ENCODE measurements at places on chromosomes 1 and 21.
A peak's percentile ranks its signal among the peaks of the same experiment; 100 is the strongest.

DNA sequence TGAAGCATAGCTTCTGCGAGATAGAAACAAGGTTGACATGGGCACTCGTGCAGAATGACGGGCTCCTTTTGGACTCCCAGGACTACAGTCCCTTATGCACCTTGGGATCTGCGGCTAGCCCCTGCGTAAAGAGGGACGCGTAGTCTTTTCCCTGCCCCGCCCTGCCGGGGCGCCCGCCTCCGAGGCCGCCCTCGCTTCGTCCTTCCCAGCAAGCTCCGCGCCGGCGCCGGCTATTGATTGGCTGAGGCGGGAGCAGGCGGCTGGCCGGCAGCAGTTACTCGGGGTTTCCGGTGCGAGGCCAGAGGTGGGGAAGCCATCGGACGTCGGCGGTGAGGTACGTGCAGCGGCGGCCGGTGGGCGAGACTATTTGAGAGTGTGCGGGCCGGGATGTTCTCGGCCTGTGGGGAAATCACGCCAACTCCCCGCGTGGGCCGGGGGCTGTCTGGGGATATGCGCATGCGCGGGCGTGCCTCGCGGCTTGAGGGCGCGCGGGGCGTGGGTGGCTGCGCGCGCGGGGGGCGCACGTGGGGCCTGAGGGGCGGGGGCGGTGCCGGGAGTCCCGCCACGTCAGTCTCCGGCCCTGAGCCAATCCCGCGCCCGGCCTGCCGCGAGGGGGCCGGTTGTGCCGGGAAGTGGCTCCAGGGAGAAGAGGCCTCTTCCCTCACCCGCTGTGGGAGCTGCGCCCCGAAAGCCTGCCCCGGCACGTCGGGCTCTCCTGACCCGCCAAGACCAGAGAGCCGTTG is at the start of gene TXLNA:
Gene TXLNA, plus strand, starts transcription at position 233 of the 743 bp plus-strand sequence. CDS start 671 bp downstream, outside the sequence.
- DNase-seq = peak; percentile 83

GRCh38 chr21:34180407-34180806 is 107.0 kb downstream of the MRPS6 start:
- no peak for DNase-seq

- no peak for DNase-seq
Observed at GRCh38 chr1:109808703-109809102, 45.0 kb upstream of the EPS8L3 start.

GRCh38 chr1:223326776-223327175 is 37.2 kb downstream of the SUSD4 start:
- DNase-seq = no peak

- DNase-seq = peak; percentile 68
Observed at GRCh38 chr1:16960560-16961296, 19.7 kb downstream of the MFAP2 start.

DNA sequence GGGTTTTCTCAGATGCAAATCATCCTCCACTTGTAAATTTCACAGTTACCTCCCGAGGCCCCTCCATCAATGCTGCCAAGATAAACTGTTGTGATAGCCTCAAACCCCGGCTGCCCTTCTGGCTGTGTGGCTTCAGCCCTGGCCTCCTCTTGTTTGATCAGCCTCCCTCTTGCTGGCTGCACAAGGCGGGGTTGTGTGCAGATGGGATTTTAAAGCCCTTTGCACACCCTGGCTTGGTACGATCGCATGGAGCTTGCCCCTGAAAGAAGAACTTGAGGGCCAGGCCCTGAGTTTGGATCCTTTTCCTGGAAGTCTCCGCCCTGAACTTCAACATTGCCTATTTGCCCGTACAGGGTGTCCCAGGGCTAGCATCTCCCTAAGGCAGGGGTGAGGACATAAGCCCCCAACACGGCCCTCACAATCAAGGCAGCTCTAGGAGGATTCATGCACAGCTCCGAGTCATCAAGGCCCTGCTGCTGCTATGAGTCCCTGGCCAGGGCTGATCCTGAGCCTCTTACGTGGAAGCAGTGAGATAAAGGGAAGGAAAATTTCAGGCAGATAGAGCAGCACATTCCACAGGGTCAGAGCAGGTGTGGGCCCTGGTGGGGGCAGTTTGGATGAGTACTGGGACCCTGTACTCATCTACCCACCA is 181.2 kb upstream of the VAMP3 start:
- DNase-seq = no peak

- DNase-seq = no peak
Observed at GRCh38 chr1:197674286-197674685, 101.0 kb downstream of the DENND1B start.

DNA sequence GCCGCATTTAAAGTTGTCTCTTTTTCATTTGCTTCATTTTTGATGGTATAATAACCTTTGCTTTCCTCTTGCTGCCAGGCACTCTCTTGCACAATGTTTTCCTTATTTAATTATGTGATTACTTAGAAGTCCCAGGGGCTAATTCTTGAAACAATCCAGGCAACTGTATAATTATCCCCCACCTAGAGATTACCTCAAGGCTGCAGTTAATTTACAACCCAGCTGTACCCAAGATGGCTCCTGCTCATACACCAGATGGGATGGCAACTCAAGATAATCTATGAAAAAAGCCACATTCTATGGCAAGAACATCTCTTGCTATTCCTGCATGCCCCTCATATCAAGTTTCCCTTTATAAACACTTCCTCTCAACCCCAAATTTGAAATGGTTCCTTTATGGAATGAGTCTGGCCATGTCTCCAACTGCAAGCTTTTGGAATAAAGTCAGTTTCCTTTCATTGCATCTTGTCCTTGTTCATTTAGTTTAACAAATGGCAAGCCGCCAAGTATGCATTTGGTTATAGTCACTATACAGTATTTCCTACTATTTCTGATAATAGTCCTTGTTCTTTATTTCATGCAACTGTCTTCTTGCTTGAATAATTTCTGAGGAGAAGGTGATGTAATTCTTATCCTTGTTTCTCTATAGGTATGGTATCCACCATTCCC is 1042.6 kb downstream of the PLA2G4A start:
- DNase-seq = no peak

GRCh38 chr1:203305809-203306088 is 430 bp downstream of the BTG2 start:
- DNase-seq = no peak

DNA sequence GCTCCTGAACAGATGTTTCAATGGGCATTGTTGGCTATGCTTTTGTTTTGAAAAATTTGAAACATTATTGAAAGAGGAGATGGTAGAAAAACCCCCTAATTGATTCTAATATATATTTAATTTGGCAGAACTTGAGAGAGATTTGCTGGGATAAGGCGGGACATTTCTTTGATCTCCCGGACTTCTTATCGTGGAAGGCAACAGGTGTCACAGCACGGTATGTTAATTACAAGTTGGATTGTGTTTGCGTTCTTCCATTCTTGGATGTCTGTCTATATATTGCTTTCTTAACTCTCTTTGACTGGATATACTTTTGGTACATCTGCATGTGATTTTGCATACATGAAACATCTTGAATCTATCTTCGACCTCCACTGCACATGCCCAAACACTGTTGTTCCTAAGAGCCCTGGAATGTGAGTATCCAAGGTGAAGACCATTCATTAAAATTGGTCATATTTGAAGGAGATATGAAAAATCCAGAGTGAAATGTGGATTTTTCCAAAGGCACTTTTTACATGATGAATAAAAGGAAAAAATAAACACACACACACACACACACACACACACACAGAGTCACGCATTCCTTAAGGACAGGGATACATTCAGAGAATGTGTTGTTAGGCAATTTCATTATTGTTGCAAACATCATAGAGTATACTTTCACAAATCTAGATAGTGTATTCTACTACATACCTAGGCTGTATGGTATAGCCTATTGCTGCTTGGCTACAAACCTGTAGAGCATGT is 81.9 kb downstream of the FGGY start:
- DNase-seq = no peak

- no peak for DNase-seq
Observed at GRCh38 chr1:61226791-61227567, 144.6 kb downstream of the NFIA start.

GRCh38 chr1:147612366-147612765 is 58.0 kb downstream of the ACP6 start:
- DNase-seq = no peak

- no peak for DNase-seq
Observed at GRCh38 chr1:235533476-235534168, 29.4 kb upstream of the B3GALNT2 start.

GRCh38 chr1:225670806-225671733 is 18.1 kb upstream of the ENAH start:
- DNase-seq = no peak

DNA sequence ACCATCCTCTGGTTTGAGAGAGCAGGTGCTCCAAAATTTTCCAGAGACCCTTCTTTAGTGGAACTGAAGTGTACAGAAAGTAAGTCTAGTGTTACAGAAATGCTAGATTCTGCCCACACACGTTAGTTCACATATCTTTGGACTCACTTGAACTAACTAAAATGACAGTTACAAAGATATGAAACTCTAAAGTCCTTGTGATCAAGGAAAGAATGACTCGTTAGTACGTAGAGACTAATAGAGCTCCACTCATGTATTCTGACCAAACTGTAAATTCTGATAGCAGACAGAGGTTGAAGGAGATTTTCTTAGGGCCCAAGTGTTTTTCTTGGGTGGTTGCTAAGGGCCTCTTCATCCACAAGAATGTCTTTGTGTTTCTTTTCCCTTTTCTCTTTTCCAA is 491.5 kb upstream of the B3GALT2 start:
- no peak for DNase-seq

DNA sequence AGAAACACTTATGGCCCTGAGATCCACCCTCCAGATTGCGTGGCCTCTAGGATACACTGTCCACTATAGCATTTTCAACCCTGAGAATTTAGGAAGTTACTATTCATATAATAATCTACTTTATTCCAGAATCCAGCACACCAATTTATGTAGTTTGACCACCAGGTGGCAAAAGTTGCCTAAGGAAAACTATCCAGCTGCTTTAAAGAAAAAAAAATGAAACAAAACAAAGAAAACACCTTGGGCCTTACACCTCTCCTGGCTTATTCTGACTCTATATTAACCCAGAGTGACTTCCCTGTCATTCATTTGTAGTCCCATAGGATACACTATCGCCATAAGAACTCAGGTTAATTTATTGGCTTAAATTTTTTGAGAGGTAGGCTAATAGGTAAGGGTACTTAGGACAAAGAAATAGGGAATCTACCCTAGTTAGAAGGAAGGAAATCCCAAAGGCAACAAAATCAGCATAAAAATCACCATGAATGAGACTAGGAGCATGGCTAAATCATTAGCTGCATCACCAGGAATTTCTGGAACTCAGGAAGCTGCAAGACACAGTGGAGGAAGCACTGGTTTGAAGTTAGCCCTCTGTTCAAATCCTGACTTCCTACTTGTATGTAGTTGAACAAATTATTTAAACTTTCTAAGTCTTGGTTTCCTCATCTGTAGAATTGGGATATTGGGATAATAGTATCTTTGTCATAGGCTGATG is 107.5 kb downstream of the SPAG17 start:
- DNase-seq = no peak

DNA sequence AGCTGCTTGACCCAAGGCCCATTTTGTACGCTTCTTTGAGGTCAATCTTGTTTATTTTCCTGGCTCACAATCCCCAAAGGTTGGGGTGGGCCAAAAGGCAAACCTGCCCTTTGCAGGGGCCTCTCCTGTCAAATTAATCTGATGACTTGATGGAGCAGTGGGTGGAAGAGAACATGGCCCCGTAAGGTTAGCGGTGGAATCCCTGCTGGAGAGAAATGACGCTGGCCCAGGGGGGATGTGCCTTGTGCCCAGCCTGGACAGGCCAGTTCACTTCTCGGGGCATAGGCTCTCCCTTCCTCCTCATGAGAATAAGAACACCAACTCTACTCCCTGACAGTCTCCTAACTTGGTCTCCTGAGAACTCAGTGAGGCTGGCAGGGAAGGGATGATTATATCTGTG is 40.5 kb downstream of the C1orf198 start:
- no peak for DNase-seq

- no peak for DNase-seq
Observed at GRCh38 chr1:48329486-48329885, 107.0 kb downstream of the SLC5A9 start.

DNA sequence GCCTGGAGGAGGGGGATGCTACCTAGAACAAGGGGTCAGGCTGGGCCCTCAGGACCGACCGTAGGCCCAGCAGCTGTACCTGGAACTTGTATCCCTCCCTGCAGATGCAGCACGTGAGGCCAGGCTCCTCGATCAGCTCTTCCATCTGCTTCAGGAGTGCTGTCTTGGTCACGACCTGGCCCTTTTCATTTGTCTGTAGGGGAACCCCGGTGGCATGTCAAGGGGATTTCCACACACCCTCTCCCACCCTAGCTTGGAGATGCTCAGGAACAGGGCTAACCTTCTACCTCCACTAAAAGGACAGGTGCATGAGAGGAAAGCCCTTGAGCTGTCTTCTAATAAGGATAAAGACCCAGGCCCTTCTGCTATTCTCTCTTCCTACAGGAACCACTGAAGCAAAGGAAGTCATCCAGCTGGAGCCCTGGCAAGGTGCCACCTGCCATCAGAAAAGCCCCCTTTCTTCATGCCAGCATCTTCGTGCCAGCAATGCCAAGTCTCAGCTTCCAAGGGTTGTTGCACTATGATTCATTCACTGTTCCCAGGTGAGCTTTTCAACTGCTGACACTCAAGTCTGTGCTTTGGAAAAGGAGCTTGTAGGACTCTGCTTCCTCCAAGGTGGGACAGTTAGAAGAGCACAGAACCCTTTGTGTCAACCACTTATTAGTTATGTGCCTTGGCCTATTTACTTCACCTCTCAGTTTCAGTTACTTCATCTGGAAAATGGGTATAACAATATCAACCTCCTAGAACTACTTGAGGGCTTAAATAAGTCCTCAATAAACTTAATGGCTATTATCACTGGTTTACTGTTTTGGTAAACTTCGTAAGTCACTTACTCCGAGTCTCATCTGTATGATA is 122.1 kb downstream of the UBR4 start:
- DNase-seq = no peak

DNA sequence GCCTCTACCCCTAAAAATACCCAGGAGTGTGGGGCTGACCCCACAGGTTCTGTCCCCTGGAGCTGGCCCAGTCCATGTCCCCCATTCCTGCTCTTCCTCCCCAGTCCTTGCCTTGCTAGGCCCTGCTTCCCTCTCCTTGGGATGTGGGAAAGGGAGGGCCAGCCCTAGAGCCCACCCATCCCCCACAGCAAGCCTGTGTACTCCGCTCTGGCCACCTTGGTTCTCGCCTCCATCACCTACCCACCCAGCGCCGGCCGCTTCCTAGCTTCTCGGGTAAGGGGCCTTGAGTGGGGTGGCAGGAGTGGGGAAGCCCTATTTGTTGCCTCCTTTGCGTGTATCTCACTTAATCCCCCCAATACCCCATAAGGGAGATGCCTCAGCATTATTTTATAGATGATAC is 6.7 kb downstream of the CLCNKB start:
- no peak for DNase-seq

All from activated T-helper 9 cell treated with anti-CD3 and anti-CD28 coated beads, Interleukin-2, amount 50 U/mL, for 16 hours (primary cell).